ENCODE measurements at places on chromosomes 5 and 9. TPM values are rescaled to one million over a fixed set of nuclear protein-coding genes. Genes with fewer than 3 reads are reported as not detected.

Gene BHMT
- total RNA-seq, result not detected

Gene ORM2
- total RNA-seq, result not detected

Gene INSL6
- not detected for total RNA-seq

Gene FSTL4
- total RNA-seq, result not detected

Gene PLPP7
- total RNA-seq, result 0.14 TPM
